ENCODE measurements at places on chromosomes 1 and 21.
A peak's percentile ranks its signal among the peaks of the same experiment; 100 is the strongest.

DNA sequence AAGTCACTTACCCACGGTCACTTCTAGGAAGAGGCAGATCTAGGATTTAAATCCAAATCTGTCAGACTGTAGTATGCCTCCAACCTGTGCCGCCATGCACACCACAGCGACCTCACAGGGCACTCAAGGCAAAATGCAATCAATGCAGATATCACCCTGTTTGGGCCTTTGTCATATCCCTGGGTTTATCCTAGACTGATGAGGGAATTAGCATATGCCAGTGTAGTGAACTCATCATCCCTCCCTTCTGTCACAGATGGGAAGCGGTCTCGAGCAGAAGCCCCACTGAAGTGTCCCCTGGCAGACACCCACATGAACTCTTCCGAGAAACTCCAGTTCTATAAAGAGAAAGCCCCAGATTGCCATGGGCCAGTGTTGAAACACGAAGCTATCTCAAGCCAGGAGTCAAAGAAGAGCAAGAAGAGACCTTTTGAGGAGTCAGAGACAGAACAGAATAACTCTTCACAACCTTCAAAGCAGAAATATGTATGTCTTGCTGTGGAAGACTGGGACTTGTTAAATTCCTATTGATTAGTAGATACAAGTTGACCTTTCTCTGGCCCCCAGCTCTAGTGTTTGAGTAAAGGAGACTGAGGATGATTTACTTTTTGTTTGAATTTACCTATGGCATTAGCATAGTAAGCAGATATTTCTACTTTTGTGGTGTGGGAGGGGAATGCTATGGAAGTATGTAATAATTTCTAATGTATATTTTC, 21.4 kb downstream of the LRRC42 start:
- DNase-seq: no peak

DNA sequence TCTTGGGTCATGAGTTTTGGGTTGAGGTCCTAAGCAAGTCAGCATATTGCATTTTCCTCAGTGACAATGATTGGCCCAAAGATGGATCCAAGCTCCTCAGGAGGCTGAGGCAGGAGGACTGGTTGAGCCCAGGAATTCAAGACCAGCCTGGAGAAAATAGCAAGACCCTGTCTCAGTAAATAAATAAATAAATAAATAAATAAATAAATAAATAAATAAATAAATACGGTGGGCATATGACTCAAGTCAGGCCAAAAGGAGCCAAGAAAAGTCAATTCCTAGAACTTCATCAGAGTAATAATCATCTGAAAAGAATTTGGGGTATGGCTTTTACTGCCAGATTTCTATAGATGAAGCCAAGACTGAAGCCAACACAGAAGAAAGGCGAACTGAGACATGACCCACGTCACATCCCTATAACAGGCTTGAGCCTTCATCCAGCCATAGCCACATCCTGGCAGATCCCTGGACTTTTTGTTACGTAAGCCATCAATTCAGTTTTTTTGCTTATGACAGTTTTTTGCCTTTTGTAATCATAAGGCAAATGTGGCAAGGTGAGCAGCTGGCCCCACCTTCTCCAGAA, 88.5 kb upstream of the NFASC start:
- no peak for DNase-seq

DNA sequence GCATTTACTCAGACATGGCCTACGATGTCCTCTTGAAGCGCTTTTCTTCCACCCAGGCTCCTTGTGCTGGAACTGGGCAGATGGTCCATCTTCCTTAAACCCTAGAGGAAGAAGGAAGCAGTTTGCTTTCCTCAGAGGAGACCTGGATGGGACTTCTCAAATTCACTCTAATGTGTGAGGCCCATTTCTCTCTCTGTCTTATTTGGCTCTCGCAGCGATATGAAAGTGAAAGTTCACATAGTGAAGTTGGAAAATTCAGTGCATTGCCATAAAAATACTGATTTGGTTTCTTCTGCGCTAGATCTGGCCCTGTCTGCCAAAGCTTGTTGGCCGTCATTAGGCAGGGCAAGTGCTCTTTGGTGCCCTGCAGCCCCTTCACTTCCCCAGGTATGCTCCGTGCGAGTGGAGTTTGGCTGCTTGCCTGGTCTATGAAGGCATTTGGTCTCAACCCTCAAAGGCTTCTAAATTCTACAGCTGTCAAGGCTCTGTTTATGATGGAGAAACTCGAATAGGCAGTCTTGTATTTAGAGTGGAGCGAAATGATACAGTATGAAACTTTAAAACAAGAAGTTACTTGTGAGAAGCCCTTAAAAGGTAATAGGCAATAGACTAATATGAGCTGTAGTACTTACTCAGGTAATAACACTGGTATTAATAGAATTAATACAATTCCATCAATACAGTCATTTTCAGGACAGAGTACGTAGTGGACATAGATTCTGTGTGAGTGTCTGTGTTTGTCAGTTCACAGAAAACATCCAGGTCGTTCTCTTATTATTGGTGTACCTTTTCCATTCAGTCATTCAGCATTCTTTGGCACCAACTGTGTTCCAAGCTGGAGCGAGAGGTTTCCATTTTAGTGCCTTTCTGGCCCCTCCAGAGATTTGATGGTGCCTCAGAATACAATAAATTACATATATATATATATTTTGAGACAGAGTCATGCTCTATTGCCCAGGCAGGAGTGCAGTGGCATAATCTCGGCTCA, 20.5 kb downstream of the SZRD1 start:
- DNase-seq: no peak

GRCh38 chr21:38343691-38344090, 86.9 kb downstream of the KCNJ15 start:
- DNase-seq: peak; percentile 71
